T-helper 22 cell (primary cell): ENCODE measurements at places on chromosomes 2 and 18.

DNA sequence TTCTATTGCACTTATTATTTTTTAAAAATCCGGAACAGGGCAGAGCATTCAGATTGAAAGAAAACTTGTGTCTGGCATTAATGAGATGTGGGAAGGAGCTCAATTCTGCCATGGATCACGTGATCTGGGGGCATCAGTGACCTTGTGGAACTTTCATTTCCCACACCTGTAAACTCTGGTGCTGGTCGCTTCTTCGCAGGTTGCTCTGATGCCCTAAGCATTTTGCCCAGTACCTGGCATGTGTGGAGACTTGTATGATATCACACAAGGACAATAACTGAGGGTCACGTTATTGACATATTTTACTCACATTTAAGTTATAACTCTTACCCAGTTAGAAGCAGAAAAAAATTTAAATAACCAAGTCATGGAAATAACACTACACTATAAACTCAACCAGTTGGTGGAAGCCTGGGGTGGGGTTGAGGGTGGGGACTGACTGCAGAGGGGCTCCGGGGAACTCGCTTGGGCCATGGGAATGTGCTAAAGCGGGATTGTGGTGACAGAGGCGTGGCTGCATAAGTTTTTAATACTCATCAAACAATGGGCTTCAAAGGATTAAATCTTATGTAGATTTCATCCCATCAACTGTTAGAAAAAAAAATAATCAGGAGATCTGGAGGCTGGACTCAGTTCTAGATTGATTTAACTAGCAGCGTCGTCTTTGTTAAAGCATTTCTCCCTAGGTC, 36.5 kb downstream of the ST3GAL5 start:
- DNase-seq = no peak

DNA sequence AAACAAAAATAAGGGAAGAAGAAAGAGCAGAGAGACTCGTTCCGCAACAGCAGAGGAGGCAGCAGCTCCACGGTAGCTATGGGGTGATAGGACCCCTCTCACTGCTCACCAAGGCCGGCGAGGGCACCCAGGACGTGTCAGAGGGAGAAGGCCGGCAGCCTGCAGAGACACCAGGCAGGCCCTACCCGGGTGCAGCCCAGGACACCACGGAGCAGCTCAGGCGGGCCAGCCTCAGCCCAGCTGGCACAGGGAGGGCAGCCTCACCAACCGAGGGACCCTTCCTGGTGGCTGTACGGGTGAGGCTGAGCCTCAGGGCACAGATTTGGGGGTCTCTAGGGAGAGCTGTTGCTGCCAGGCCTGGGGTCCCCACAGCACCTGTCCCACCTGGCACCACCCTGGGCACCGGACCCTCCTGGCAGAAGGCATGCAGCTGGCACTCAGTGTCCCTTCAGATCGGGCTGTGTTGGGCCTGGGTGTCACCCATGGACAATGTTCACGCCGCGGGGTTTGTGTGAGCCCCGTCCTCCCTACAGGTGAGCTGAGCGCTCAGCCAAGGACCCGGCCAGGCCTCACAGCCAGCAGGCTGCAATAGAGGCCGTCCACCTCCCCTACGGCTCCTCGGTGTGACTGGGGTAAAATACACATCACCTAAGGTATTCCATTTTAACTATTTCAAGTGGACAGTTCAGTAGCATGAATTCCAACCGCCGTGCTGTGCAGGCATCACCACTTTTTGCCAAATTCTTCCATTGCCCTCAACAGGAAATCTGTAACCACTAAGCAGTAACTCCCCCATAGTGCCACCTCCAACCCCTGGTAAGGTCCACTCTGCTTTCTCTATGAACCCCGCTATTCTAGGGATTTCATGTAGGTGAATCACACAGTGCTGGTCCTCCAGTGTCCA, 21.6 kb downstream of the KCNG2 start:
- DNase-seq = no peak

- no peak for DNase-seq
Measured at GRCh38 chr2:120898496-120898895, 162.8 kb downstream of the GLI2 start.

- no peak for DNase-seq
Measured at GRCh38 chr2:22885245-22885644, 499.7 kb upstream of the KLHL29 start.

- no peak for DNase-seq
Measured at GRCh38 chr2:30655660-30656059, 151.6 kb downstream of the CAPN13 start.

DNA sequence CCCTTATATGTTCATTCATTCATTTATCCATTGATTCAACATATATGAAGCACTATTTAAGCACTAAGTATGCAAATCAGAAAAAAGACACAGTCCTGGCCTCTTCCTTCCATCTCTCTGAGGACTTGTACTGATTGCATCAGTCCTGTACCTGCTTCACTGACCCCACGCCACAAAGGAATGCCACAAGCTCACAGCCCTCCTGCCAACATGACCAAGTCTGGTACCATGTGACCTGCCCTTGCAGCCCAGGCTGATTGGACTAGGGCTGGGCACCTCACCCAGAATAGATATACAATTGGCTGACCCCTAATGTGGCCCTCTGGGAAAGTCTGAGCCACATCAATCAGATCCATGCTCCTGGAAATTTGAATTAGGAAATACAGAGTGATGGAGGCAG, 196.6 kb downstream of the AGPS start:
- no peak for DNase-seq

GRCh38 chr18:2606335-2606734, 35.0 kb downstream of the NDC80 start:
- no peak for DNase-seq

- no peak for DNase-seq
Measured at GRCh38 chr18:54149078-54149697, 75.3 kb downstream of the MBD2 start.

- no peak for DNase-seq
Measured at GRCh38 chr2:175414882-175415487, 233.5 kb upstream of the ATP5MC3 start.

GRCh38 chr2:241118737-241119505, 16.8 kb upstream of the MTERF4 start:
- no peak for DNase-seq

GRCh38 chr18:75896865-75897264, 469.4 kb upstream of the SMIM21 start:
- no peak for DNase-seq

DNA sequence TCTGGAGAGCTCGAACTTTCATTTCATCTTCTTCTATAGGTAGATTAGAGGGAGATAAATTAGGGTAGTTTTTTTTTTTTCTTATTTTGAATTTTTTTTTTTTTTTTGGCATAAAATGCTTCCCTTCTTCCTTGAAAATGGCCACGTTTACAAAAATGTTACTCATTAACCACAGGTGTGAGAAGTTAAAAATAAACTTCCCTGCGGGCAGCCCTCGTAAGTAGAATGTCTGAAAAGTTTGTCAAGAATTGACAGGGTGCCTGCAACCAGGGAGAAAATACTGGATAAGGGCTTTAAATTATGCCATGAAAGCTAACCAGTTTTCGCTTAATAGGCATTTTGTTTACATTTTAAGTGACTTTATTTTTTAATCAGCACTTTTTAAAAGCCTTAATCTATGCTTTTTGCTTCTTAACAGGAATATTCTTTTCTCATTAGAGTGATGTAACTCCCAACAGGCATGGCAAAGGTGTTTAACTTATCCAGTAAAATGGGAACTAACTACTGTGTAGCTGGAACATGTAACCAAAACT, 4.2 kb upstream of the FN1 start:
- no peak for DNase-seq

DNA sequence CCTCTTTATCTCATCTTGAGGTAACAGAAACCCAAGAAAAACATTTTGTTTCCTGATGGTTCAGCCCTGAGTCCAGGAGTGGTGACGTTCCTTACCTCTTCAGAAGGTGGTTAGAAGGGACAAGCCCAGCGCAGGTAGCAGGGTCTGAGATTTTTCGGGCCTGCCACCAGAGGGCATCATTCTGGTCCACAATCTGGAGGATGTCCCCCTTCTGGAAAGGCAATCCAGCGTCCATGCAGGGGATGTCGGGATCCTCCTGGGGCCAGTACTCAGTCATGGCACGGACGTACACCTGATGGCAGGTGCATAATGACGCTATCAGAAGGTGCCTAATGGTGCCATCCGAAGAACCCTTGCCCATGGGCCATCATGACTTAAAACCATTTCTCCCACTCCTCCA, 17.7 kb downstream of the MPP4 start:
- no peak for DNase-seq

- DNase-seq = no peak
Measured at GRCh38 chr2:172834881-172835280, 99.2 kb downstream of the RAPGEF4 start.

DNA sequence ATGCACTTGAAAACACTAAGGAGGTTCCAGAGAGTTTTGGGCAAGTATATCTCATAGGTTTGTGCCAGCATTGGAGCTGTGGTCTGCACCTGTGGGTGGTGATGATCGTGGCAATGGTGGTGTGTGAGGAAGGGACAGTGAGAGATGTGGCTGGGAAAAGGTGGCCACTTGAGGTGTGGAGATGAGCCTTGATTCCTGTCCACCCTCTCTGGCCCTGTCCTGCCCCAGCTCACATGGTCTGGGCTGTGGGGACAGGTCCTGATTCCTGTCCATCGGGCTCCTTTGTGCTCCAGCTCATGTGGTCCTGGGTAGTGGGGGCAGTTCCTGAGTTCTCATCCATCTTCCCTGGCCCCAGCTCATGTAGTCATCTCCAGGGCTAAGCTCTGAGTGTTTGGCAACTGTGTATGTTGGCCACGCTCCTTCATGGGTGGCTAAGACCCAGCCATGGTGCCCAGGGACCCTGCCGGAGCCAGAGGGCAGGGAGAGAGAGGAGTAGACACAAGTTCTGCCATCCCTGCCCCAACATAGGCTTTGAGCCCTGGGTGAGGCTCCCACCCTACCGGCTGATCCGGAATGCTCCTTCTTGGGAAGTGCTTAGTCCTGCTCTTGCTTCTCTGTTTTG, 294.4 kb upstream of the HDAC4 start:
- DNase-seq = no peak

DNA sequence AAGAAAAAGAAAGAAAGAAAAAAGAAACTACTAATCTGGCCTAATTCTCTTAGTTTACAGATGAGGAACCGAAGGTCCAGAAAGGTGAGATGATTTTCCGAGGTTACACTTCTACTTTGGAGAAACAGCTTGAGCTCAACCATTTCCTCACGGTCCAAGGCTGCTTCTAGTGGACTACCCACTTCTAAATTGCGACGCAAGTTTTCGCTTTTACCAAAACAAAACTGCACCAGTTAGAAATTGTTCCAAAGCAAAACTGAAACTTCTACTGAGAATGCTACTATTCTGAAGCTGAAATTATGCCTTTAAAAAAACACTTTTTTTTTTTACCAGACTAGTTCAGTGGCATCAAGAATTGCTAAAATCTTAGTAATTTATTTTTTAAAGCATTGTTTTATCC, 101.6 kb downstream of the INO80D start:
- no peak for DNase-seq
